ENCODE measurements at places on chromosomes 2 and 18. TPM values are rescaled to one million over a fixed set of nuclear protein-coding genes. Genes with fewer than 3 reads are reported as not detected.

The DOK6 gene
- total RNA-seq = not detected

The SLC19A3 gene
- not detected for total RNA-seq

The SLC25A52 gene
- total RNA-seq = not detected

The CCL20 gene
- total RNA-seq = 2.2 TPM

GRCh38 chr2:149291881-149292280 is 38.5 kb upstream of the LYPD6 start:
- DNase-seq = no peak
- no peak overlapping the region for H3K27ac ChIP-seq

DNA sequence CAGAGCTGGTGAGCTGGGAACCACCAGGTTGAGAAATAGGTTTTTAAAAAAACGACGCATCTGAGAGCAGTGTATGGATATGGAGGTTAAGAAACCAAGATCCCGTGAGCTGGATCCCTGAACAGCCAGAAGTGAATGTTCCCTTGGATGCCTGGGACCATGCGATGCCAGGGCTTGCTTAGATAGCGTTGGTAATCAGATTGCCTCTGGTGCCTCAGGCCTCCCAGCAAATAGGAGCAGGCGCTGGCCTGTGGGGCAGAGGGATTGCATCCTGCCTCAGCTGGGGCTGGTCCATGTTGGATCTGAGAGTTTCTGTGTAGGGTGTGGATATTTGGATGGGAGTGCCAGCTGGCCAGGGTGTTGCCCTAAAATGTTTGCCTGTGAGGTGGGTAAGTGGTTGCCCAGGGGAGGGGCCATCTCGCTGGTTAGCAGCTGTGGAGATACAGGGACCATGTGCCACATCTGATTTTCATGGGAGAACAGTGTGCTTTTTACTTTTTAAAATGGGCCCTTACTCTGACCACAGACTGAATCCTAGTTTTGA is 80.8 kb upstream of the MCFD2 start:
- peaks cover 90% of the 10 kb centered on the region for H3K36me3 ChIP-seq
- H3K27ac ChIP-seq = no peak overlapping the region

- H3K27me3 ChIP-seq = no peaks in the 10 kb centered on the region
- H3K4me3 ChIP-seq = no peak overlapping the region
- H3K36me3 ChIP-seq = no peaks in the 10 kb centered on the region
- no peak overlapping the region for H3K27ac ChIP-seq
Measured at GRCh38 chr18:48296581-48296980, 112.6 kb downstream of the ZBTB7C start.

- no peak overlapping the region for H3K27ac ChIP-seq
- H3K4me1 ChIP-seq = no peaks in the 10 kb centered on the region
- no peaks in the 10 kb centered on the region for H3K27me3 ChIP-seq
- no peaks in the 10 kb centered on the region for H3K36me3 ChIP-seq
- no peak for DNase-seq
- no peak overlapping the region for H3K4me3 ChIP-seq
Measured at GRCh38 chr2:95264624-95265023, 9.6 kb upstream of the PROM2 start.

- no peak overlapping the region for H3K27ac ChIP-seq
- DNase-seq = no peak
- H3K4me3 ChIP-seq = no peak overlapping the region
- H3K27me3 ChIP-seq = no peaks in the 10 kb centered on the region
- H3K4me1 ChIP-seq = no peaks in the 10 kb centered on the region
Measured at GRCh38 chr18:3140986-3141639, 78.7 kb downstream of the MYOM1 start.
